ENCODE measurements at places on chromosomes 12 and 14. TPM values are rescaled to one million over a fixed set of nuclear protein-coding genes. Genes with fewer than 3 reads are reported as not detected.

GRCh38 chr12:127942981-127943380, 324.0 kb upstream of the TMEM132C start:
- DNase-seq = no peak

DNA sequence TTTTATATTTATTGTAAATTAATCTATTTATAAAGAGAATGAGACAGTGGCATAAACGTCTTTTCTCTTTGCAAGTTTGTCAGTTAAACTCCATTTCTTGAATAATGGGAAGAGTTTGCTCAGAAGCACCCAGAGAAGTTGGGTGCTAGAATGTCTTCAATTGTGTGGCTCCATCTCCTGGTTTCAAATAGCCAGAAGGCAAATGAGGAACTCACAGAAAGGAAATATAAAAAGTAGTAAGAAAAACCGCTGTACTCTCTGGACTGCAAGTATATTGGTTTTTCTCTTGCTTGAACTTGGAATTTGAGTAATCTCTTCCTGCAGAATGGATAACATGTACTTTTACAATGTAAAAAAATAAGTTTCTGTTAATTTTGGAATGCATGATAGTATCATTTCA, 217.5 kb downstream of the DPY19L2 start:
- no peak for DNase-seq

DNA sequence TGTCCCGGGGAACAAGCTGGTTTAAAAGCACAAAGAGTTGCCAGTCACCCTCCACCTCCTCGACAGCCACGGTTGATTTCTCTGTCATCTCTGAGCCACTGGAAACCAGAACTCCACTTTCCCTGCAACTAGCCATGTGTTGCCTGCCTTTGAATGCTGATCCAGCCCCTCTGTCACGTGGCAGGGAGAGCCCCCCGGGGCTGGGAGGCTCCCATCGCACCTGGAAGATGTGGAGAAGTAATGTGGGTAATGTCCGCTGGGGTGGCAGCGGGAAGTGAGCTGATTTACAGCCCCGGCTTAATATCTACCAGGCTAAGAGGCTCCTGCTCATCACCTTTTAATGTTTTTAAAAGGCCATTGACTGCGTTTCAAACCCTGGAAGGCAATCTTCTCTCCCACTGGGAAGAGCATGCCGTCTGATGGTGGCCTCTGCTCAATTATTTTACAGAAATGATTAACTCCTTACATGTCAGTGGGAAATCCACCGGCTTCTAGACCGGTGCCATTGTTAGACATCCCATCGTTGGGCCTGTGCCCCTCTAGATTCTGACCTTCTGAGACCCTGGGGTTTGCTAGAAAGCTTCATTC, 7.4 kb downstream of the PRIMA1 start:
- DNase-seq = no peak

DNA sequence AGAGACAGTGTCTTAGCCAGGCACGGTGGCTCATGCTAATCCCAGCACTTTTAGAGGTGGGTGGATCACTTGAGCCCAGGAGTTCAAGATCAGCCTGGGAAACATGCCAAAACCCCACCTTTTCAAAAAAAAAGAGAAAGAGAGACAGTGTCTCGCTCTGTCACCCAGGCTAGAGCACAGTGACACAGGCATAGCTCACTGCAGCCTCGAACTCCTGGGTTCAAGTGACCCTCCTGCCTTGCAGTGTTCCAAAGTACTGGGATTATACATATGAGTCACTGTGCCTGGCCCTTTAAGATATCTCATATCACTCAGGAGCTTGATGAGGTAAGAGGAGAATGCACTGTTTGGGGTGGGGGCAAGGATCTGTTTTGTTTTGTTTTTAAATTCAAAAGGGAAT, 48.1 kb upstream of the LTBP2 start:
- no peak for DNase-seq

DNA sequence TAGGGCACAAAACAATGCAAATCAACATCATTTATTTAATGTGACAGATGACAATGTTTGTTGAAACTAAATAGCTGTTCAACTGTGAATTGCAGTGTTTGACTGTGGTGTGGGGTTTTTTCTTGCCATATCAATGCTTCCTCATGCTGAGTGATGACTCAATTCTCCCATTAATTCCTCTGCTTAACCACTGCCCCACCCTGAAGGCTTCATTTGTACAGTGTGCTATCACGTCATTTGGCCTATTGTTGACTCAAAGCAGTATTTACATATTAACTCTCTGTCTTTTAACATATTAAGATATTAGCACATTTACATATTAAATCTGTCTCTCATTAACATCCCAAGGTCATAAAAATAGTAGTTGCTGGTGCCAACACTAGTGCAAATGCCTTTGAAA, 164.8 kb upstream of the NRXN3 start:
- no peak for DNase-seq

GRCh38 chr12:7012024-7012607, 6.2 kb downstream of the LPCAT3 start:
- no peak for DNase-seq

GRCh38 chr14:101709533-101709881, 52.0 kb upstream of the PPP2R5C start:
- DNase-seq = no peak

DNA sequence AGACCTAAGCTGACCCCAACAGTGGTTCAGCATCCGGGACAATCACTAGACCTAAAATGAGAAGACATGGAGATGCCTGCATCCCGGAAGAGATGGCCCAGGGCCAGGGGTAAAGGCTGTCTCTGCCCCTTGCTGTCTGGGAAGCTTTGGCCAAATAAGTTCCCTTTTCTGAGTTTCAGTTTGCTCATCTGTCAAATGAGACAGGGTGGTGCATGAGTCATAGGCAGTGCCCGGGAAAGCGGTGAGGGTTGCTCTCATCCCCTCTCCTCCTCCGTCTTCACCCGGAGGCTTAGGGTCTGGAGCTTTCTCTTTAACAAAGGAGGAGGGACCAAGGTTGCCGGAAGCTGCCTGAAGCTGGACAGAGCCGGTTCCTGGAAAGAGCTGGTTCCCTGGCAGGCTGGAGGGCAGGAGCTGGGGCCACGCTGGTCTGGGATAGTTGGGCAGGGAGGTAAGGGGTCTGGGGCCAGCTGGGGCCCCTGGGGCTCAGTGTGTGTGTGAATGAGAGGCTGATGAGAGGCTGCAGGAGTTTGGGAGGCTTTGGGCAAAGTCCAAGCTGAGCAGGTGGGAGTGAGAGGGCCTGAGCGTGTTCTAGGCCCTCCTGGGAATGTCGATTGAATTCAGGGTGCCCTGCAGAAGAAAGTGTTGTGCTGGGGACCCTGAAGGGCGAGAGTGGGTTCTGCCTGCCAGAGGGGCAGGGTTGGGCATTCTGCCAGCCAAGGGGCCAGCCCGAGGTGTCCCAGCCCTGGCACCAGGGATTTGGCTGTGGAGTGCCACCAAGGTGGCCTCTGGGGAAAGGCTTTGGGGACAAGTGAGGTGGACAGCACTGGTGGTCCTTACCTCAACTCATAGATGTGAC, at the start of gene SDSL:
SDSL (plus strand) TSS at position 351 of the 856 bp plus-strand sequence. CDS start 5,603 bp downstream, outside the sequence.
- DNase-seq = no peak

- no peak for DNase-seq
These were observed 152.3 kb upstream of the OTX2 start for GRCh38 chr14:56962444-56963080.

DNA sequence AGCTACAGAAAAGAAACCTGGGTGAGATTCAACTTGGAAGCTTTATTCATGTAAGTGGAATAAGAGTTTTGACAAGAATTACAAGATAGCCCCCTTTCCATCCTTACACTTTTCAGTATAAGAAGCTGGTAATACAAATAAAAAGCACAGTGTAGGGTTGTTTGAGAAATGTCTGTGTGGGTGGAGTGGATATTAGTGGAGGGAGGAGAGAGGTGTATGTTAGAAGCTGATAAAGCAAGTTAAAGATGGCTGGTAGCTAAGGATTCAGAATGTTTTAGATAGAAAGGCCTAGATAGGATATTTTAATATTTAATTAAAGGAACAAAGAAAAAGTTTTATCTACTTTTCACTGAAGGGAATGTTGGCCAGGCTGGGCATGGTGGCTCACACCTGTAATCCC, 12.5 kb downstream of the CFAP54 start:
- DNase-seq = no peak

DNA sequence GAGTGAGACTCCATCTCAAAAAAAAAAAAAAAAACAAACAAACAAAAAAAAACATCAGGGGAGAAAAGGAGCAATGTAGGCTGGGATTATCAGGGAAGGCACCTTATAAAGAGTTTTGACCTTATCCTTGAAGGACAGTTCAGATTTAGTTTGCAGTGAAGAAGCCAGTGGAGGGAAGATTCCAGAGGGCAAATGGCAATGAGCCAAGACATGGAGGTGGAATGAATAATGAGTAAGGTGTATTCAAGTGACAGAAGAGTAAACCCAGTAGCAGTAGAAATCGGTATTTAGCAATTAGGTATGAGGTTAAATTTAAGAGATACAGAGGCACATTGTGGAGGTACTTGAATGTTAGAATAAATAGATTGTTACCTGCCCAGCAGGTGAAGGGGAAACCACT, 2.2 kb upstream of the DUSP16 start:
- no peak for DNase-seq

DNA sequence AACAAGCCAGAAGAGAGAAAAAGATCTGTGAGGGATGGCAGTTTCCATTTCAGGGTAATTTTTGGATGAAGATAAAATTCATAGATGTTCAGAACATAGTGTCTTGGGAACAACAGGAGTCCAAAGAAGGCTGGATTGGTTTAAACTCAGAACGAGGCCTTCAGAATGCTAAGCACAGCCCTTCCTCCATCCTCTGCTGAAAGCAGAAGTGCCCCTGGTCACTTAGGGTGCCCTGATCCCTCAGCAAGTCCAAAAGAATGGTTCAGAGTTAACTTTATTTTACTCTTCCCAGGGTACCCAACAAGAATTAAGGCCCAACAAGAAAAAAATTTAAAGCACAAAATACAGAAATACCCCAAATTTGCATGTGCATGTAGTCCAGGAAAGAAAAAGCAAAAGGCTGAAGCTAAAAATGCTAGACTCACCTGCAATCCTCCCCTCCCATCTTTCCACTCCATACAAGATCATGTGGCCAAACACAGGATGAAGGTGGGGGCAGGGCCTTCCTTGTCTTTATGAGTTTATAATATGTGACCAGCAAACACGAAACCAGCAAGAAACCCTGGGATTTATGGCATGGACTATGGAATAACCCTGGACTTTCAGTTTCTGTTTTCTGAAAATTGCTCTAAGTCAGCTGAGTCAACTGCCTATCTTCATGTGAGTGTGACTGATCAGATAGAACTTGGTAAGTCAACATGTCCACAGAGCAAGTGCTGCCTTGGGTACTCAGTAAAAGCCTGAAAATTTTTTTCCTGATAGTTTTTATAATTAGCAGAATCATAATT, 21.2 kb downstream of the MAX start:
- no peak for DNase-seq

- DNase-seq = no peak
These were observed 1.8 kb upstream of the OR4K2 start for GRCh38 chr14:19873178-19873577.

- DNase-seq = no peak
These were observed 8.8 kb upstream of the ASPG start for GRCh38 chr14:104076743-104077142.

- no peak for DNase-seq
These were observed 573.0 kb downstream of the FOXG1 start for GRCh38 chr14:29339494-29340172.

DNA sequence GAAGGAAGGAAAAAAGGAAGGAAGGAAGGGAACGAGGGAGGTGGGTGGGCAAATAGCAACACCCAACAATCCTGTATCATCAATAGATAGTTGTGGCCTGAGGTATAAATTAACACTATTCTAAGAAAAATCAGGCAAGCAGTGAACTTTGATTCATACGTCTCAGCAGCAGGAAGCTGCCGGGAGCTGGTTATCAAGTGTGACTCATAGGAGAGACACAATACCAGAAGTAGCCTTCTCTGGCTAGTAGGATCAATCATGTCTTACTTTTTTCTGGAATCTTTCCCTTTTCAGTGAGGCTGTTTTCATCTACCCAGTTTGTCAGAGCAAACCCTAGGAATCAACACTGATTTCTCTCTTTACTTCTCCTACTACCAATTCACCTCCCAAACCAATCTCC, 780.5 kb downstream of the NRXN3 start:
- DNase-seq = no peak

DNA sequence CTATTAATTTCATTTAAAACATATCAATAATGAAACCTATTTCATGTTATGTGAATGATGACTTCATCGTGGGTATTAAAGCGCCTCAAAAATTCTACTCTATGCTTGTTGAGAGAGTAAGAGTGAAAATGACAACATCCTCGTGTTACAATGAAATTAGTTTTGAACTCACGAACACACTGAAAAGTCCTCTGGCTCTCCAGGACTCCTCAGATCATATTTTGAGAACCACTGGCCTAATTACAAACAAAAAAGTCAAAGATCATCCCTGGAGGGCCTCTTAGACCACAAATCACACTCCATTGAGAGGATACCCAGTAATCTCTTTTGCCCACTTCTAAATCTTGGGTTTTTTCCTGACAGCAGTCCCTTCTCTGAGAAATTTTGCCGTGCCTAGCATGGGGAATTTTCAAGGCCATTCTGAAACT, 19.1 kb downstream of the DAAM1 start:
- DNase-seq = no peak

DNA sequence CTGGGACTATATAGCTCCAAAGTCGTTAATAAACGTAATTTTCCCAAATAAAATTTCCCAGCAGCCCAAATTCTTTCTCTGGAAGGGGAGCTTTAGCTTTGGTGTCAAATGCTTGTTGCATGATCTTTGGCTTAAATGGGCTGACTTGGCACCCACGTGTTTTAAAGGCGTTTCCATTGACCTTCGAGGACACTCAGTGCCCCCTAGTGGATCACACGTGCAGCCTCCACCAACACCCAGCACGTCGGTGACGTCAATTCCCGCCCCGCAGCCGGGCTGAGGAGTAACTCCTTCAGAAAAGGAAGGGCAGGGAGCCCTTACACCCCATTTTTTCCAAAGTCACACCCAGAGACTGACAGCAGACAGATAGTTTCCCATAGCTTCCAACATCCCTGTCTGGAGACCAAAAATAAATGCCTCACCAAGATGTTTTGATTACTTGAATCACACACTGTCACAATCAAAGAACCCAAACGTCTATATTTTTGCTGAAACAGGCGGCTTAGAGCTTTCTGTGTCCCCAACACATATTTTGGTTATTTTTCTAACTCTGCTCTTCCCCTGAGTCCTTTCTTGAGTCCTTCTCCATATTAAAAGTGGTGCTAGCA, 707.9 kb downstream of the AACS start:
- DNase-seq = no peak

DNA sequence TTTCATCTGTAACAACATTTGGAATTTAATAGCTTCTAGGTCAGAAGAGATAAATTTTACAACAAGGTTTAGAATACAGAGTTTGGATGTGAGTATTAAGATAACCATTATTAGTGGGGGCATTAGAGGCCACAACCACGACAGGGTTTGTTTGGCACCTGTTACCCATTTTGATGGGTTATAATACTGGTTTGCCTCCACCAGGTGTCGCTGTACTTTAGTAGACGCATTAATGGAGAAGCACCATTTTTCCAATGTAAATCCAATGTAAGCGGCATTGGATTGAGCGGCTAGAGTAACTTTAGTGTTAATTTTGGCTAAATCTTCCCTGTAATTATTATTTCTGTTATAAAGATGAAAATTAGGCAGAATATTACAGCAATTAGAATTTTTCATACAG, 136.2 kb downstream of the SLCO1B3 start:
- no peak for DNase-seq

- peak; percentile 52 for DNase-seq
These were observed 482 bp downstream of the TMEM30B start for GRCh38 chr14:61280526-61281185.

Gene SLC6A12
- polyA plus RNA-seq = 1.6 TPM

Gene PTPN21
- 3.5 TPM for polyA plus RNA-seq

Gene STXBP6
- polyA plus RNA-seq = 8.3 TPM

Gene OR4M1
- not detected for polyA plus RNA-seq

Gene OTOGL
- polyA plus RNA-seq = 0.73 TPM

Gene PABPN1
- polyA plus RNA-seq = 164 TPM

Gene SLC35F4
- polyA plus RNA-seq = not detected

Gene EIF2B1
- 39.6 TPM for polyA plus RNA-seq

Gene LMNTD1
- polyA plus RNA-seq = 0.14 TPM

Gene MBD6
- polyA plus RNA-seq = 60.5 TPM

Measured in thymus (tissue), 14 donors.